ENCODE measurements at places on chromosomes 5 and 9. TPM values are rescaled to one million over a fixed set of nuclear protein-coding genes. Genes with fewer than 3 reads are reported as not detected.
A peak's percentile ranks its signal among the peaks of the same experiment; 100 is the strongest.

DNA sequence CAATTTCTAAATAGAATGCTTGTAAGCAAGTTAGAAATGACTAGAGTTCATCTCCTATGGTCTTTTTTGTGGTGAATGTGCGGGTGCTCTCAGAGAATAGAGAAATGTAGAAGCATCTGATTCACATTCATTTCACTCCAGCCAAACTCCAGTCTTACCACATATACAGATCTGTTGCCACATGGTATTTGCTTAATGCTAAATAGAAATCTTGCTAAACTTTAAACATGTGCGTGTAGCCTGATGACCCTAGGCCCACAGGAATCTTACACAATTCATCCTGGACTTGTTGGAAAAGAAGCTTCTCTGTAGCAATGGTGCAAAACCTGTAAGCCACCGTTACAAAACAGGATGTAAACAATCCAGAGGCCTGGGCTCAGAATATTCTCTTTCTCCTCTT lies 135.2 kb downstream of the PCSK1 start:
- H3K27ac ChIP-seq, result peak overlapping the region; percentile 96
- H3K4me1 ChIP-seq, result peaks cover 55% of the 10 kb centered on the region
- no peaks in the 10 kb centered on the region for H3K27me3 ChIP-seq
- H3K4me3 ChIP-seq, result peak overlapping the region; percentile 21
- H3K36me3 ChIP-seq, result no peaks in the 10 kb centered on the region
- peak; percentile 95 for DNase-seq

- DNase-seq, result no peak
- no peak overlapping the region for H3K27ac ChIP-seq
- no peak overlapping the region for H3K4me3 ChIP-seq
- no peaks in the 10 kb centered on the region for H3K27me3 ChIP-seq
These were observed 87.8 kb upstream of the SPRY4 start for GRCh38 chr5:142412581-142412980.

Gene NRG2
- not detected for total RNA-seq

GRCh38 chr9:70553707-70554673 lies 139.5 kb upstream of the KLF9 start:
- peaks cover 19% of the 10 kb centered on the region for H3K4me1 ChIP-seq
- H3K4me3 ChIP-seq, result peak overlapping the region; percentile 21
- peak; percentile 83 for DNase-seq
- H3K36me3 ChIP-seq, result no peaks in the 10 kb centered on the region
- H3K27ac ChIP-seq, result peak overlapping the region; percentile 69

GRCh38 chr5:133412661-133413060 lies 199.7 kb downstream of the FSTL4 start:
- H3K36me3 ChIP-seq, result no peaks in the 10 kb centered on the region
- H3K4me3 ChIP-seq, result no peak overlapping the region
- no peaks in the 10 kb centered on the region for H3K4me1 ChIP-seq
- peaks cover 37% of the 10 kb centered on the region for H3K27me3 ChIP-seq
- DNase-seq, result peak; percentile 18
- no peak overlapping the region for H3K27ac ChIP-seq

GRCh38 chr5:35828082-35828598 lies 28.6 kb upstream of the IL7R start:
- no peaks in the 10 kb centered on the region for H3K27me3 ChIP-seq
- H3K36me3 ChIP-seq, result no peaks in the 10 kb centered on the region
- no peak overlapping the region for H3K27ac ChIP-seq
- peak; percentile 1 for DNase-seq

Gene PFN3
- not detected for total RNA-seq

Gene RANBP17
- 3.8 TPM for total RNA-seq

- H3K27ac ChIP-seq, result no peak overlapping the region
- H3K4me3 ChIP-seq, result no peak overlapping the region
- no peaks in the 10 kb centered on the region for H3K36me3 ChIP-seq
- H3K4me1 ChIP-seq, result no peaks in the 10 kb centered on the region
- no peak for DNase-seq
- no peaks in the 10 kb centered on the region for H3K27me3 ChIP-seq
These were observed 464.9 kb downstream of the ELAVL2 start for GRCh38 chr9:23361096-23361495.

DNA sequence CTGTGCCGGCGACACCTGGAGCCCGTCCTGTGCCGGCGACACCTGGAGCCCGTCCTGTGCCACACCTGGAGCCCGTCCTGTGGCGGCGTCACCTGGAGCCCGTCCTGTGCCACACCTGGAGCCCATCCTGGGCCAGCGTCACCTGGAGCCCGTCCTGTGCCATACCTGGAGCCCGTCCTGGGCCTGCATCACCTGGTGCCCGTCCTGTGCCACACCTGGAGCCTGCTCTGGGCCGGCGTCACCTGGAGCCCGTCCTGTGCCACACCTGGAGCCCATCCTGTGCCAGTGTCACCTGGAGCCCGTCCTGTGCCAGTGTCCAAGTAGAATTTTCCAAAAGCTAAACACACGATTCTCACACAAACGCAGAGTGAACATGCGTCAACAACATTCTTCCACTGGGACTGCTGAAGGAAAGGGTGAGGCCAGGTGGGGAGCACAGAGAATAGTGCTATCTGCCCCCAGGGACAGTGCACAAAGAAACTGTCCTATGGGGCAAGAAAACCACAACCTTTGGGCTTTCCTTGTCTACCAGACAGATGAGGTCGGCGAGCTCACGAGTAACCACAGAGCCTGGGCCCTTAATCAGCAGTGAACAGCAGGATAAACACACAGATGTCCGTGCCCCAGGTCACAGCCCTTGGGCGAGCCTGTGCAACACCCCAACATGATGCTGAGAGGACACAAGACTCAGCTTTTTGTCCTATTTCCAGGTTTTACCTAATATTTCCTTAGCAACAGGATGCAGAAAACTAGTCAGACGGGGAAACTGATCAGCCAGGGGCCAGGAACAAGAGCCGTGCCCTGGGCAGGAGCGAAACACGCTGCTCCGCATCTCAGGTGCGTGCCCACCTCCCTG lies 7.9 kb downstream of the QSOX2 start:
- H3K4me1 ChIP-seq, result no peaks in the 10 kb centered on the region
- H3K4me3 ChIP-seq, result no peak overlapping the region
- no peak overlapping the region for H3K27ac ChIP-seq

All from GM23248 (cell line).